NCI-H1092 treated with DMSO at 0.1 percent for 48 hours (cell line): ENCODE measurements at places on chromosomes 6 and 20.

DNA sequence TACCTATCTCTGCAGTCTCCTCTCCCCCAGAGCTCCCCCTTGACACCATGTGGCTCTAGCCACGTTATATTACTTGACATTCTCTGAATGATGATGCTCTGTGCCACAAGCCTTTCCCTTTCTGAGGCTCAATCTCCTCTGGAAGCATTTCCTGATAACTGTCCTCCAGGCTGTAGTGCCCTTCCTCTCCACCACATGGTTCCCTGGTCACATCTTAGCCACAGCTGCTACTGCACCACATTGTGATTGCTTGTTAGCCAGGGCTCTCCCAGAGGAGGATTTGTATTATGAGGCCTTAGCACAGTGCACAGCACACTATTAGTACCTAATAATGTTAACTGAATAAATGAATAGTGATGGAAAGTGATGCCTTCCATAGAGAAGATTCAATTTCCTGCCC, 63.9 kb upstream of the RCAN2 start:
- DNase-seq: no peak

GRCh38 chr6:149783551-149783950, 34.0 kb downstream of the PCMT1 start:
- no peak for DNase-seq

DNA sequence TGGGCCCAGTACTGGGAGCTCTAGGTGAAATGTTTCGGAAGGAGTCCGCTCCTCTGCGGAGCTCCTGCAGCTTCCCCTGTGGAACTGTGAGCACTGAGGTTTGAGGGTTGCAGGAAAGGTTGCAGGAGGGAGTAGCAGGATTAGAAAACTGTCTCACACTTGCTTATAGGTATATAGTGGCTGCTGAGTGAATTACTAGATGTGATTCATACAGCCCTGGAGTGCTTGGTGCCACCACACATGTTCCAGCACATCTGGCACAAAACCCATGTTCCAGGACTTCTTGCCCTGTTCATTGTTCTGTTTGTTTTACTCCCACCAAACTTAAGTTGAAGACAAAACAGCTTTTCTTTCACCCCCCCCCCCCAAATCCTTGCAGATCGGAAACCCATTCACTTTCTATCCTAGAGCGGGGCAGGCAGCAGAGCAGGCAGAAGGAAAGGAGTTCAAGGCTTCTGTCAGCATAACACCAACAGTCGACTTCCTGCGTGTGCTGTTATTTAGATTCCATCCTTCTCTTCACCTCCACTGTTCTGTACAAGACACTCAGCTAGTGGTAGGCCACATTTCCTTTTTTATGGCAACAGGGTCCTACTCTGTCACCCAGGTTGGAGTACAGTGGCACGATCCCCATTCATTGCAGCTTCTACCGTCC, 669 bp upstream of the PEX6 start:
- no peak for DNase-seq

- DNase-seq: no peak
Measured at GRCh38 chr20:63132131-63132714, 83.7 kb downstream of the YTHDF1 start.

GRCh38 chr6:107735906-107736635, 88.0 kb downstream of the SCML4 start:
- no peak for DNase-seq

DNA sequence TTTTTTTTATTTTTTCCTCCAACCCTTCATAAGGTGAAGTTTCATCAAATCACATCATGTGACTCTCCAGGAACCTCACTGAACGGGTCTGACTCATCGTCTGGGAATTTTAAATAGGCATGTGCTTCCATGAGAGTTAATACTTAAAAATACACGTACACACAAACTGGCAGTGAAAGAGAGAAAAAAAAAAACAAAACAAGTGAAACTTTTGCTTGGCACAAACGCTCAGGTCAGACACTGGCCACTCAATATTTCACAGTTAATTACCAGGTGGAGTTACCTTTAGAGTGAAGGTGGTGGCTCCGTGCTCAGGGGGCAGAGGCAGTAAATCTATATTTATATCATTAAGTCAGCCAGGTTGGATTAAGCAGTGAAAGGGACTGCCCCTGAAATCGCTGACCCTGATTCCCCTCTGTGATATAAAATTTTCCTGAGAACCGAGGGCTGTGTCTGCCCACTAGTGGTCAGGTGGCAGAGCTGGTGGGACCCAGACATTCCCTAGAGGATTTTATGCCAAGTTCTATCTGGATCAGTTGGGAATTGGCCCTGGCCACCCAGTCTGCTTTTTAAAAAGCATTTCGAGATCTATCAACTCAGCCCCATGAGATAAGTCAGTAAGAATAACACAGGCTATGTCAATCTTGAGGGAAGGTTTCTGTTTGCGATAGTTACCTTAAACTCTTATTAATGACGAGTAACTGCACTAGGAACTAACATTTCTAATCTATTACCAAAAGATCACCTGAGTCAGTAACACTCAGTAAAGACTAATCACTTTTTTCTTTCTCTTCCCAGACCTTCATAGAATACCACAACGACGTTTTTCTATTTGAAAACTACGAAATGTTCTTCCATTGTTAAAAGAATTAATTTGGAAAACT, 259.1 kb downstream of the HDGFL1 start:
- DNase-seq: peak; percentile 52

GRCh38 chr6:52697903-52698302, 27.0 kb downstream of the TMEM14A start:
- no peak for DNase-seq

DNA sequence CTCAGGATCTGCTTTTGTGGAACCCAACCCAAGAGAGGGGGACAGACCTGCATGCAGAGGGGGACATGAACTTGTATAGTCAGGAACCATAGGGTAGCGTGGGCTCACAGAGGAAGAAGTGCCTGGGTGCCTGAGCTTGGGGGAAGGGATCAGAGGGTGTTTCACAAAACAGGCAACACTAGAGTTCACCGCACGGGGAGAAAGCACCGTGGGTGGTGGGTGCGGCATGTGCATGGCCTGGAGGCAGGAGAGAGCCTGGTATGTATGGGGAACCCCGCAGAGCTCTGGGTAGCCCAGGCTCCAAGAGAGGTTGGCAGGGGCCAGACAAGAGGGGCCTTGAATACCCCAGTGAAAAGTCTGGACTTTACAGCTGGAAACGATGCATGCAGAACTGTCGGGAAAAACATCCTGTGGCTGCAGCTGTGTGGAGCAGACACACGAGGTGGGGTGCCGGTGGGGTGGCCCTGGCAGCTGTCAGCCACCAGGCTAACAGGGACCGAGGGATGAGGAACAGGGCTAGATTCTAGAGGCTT, 6.7 kb upstream of the EMILIN3 start:
- DNase-seq: no peak

DNA sequence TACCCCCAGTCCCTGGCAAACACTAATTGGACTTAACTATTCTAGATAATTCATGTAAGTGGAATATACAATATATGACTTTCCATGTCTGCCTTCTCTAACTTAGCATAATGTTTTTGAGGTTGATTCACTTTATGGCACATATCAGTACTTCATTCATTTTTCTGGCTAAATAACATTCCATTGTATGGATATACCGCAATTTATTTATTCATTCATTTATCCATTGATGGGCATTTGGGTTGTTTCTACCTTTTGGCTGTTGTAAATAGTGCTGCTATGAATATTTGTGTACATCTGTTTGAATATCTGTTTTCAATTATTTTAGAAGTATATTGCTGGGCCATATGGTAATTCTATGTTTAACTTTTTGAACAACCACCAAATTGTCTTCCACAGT, 616.3 kb downstream of the UTRN start:
- no peak for DNase-seq

- no peak for DNase-seq
Measured at GRCh38 chr20:62449951-62450691, 22.8 kb upstream of the RBBP8NL start.

DNA sequence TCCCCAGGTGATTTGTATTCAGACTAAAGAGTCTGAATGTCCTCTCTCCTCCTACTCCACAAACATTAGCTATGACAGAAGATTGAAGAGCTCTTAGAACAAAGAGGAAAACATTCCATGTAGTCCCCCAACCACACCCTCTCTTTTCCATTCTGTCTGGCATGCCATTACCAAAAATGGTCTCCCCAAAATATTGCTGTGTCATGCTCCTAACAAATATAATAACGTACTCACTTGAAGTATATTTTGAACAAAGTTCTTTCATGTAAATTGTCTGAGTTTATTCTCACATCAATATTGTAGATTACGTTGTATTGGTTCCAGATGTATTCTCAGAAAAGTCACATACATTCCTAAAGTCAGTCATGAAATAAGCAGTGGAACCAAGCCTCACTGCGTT, 467.3 kb upstream of the IRAK1BP1 start:
- DNase-seq: no peak

DNA sequence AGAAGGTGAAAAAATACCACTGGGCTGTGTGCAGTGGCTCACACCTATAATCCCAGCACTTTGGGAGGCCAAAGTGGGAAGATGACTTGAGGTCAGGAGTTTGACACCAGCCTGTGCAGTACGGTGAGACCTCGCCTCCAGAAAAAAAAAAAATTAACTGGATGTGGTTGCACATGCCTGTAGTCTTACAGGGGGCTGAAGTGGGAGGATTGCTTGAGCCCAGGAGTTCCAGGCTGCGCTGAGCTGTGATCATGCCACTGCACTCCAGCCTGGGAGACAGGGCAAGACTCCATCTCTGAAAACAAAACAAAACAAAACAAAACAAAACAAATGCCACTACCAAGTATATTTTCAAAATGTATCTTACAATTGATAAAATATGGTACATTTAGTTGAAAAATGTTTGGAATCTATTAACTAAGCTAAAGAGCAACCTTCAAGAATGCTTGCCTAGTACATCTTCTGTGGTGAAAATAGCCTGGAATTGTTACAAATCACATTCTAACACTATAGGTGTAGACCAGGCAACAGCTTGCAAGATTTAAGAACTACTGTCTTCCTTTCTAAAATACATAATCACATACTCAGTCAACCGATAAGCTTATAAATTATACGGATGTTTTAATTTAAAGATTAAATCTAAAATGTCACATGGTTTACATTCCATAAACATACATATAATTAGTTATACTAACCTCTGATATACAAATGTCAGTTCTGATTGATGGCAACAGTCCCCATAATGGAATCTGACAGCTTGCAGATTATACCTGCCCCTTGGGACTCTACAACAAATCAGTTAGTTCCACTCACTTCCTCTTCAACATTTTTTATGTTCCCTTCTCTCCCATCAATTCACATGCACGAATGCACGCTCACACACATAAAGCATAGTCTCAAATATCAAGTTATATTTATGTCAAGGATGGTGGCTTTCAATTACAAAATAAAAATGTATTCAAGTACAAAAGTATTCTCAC, 150.8 kb downstream of the ASCC3 start:
- DNase-seq: no peak

DNA sequence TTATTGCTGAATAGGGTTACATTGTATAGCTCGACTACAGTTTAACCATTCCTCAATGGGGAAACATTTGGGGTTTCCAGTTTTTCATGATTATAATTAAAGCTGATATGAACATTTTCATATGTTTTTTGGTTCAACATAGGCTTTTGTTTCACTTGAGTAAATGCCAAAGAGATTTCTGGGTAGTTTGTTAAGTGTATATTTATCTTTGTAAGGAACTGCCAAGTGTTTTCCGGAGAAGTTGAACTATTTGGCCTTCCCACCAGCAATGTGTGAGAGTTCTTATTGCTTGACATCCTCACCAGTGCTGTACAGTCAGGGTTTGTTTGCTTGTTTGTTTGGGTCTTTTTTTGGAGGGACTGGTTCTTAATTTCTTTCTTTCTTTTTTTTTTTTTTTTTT, 83.7 kb upstream of the RALY start:
- DNase-seq: no peak

GRCh38 chr20:34768096-34768495, 57.4 kb downstream of the NCOA6 start:
- no peak for DNase-seq

GRCh38 chr6:166341464-166341863, 881 bp downstream of the SFT2D1 start:
- no peak for DNase-seq

DNA sequence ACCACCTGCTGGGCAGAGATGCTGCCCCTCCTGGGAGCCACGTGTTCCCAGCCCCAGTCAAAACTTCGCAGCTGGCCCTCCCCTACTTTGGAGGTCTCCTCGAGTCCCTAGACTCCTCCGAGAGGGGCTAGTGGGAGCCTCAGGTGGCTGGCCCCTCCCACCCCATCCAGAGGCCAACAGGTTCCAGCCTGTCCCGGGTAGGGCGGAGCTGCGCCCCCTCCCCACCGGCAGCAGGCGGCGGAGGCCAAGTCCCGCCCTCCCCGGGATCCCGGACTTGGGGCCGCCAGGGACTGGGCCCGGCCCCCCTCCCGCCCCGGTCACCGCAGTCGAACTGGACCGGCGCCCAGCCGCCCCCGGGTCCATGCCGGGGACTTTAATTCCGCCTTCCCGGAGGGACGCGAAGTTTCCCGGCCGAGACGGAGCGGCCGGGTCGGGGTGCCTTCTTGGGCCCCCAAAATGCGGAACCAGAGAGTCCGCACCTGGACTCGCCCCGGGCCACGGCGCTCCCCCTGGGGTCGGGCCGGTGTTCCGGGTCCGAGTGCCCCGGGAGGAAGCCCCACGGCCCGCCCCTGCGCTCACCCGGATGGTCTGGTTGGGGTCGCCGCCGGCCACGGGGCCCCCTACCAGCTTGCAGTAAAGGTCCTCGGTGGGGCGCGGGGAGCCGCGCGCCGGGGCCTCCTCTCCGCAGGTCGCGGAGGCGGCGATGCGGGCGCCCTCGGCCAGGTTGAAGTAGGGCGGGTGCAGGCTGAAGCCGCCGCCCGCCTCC, 559 bp downstream of the LAMA5 start:
- no peak for DNase-seq

DNA sequence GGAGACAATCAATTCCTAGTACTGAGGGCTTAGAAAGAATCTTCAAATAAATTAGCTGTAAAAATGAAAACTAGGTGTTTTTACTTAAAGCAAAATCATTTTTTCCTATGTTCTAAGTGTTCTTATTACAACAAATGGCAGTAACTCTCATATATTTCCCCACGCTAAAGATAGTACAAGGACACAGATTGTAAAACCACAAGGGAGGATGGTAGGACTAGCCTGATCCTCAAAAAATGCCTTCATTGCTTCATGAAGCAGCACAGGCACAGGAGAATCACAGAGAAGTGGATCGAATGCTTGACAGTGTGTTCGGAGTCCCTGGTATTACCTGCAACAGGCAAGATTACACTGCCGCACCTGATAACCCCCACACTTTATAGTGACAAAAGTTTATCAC, 58.5 kb downstream of the SAMD3 start:
- no peak for DNase-seq
